T-cell (primary cell): ENCODE measurements at places on chromosomes 4 and X. TPM values are rescaled to one million over a fixed set of nuclear protein-coding genes. Genes with fewer than 3 reads are reported as not detected.

DNA sequence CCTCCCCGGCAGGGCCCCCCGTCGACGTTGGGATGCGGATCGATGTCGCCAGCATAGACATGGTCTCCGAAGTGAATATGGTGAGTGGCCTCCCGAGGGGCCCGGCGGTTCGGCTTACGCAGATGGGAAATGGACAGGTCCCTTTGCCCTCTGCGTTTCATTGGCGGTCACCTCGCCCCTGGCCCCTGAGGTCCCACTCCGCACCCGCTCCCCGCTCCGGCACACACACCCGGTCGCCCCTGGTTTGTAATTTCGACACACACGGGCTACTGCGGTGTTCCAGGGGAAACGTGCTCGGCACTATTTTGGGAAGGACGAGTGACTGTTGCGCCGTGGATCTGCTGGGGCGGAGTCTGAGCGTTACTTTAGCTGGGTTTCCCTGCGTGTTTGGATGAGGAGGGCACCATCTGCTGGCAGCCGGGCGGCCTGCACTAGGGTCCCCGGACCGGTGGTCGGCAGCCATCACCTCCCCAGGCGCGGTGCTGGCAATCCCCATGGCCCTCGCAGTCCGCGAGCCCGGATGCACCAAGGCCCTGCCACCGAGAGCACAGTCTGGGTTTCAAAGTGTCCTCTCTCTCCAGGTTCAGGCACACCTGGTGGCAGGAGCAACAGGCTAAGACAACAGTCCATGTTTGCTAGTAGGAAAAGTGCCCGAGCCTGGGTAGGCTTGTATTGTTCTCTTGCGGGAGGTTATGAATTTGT lies 1.2 kb downstream of the GABRB1 start:
- peak; percentile 26 for DNase-seq

GRCh38 chr4:54228056-54228527 lies 1.0 kb upstream of the PDGFRA start:
- no peak for DNase-seq

The IL2RG gene
- total RNA-seq, result 330 TPM

The GPR143 gene
- not detected for total RNA-seq

DNA sequence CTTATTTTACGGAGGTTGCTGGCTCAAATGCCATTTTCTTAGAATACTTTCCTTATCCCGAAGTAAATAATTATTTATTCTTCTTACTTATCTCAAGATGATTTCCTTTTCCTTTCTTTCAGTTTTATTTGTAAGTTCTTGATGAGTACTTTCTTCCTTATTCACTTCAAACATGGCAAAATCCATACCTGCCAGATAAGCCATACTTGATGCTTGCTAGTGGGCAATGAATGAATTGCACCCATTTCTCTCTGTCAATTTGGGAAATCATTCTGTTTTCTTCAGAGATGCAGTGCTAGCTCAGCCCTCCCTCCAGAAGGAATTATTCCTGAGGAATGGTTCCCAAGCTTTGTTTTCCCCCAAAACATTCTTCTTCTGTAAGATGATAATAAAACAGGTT lies 598.3 kb downstream of the SPRY1 start:
- no peak for DNase-seq

DNA sequence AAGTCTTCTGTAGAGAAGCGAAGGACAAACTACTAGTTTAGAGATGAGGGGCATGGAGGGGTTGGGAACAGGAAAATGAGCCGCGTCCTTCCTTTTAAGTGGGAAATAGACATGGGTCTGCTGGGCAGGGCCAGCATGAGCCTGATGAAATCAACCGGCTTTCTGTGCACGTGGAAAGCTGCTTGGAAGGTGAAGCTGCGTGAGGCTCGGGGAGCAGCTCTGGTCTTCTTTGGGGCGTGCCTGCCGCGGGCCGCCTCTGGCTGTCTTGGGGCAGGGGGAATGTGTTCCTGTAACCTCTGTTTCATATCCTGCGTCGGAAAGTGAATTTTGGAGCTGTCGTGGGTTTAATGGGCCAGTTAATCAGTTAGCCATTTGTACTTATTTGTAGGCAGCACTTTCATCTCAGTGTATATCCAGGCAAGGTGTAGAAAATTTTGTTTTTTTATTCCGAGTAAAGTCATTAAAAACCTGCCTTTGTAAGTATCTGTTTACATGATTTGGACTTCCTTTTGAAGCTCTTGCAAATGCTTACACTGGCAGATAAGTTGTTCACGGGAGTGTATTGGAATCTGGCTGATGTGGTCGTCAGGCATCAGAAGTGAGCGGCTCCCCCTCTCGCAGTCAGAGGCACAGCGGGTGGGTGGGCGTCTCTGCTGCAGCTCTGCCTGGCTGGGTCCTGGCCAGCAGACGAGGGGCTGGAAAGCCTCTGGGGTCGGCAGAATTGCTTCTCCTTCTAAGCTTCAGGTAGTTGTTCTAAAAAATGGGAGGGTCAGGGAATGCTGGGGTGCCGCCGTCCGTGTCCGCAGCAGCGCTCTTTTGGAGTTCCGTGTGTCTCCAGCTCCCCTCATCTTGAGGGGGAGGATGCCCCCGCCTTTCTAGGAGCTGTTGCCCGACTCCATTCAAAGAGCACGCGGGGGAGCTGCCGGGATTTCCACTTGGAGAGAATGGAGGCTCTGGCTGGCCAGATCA lies 70.5 kb upstream of the HGFAC start:
- DNase-seq, result no peak

GRCh38 chrX:132786217-132786616 lies 172.2 kb downstream of the HS6ST2 start:
- DNase-seq, result no peak
